ENCODE measurements at places on chromosomes 3 and 15. TPM values are rescaled to one million over a fixed set of nuclear protein-coding genes. Genes with fewer than 3 reads are reported as not detected.

DNA sequence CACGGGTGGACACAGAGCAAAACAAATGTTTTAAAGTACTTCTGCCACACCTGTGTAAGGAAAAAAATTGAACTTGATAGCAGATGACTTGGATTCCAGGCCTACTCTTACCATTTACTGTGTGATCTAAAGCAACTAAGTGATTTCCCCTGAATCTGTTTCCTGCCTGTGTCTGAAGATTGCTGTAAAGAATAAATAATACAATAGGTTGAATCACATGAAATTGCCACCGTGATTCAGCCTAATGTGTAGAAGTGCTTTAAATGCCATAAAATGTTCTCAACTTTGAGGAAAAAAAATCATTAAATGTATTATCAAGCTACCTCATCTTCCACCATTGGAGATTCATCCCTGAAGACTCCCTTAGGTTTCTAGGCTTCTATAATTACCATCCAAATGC, 27.6 kb upstream of the NUDT16 start:
- no peak for DNase-seq

ERICH6 gene
- not detected for total RNA-seq

DNA sequence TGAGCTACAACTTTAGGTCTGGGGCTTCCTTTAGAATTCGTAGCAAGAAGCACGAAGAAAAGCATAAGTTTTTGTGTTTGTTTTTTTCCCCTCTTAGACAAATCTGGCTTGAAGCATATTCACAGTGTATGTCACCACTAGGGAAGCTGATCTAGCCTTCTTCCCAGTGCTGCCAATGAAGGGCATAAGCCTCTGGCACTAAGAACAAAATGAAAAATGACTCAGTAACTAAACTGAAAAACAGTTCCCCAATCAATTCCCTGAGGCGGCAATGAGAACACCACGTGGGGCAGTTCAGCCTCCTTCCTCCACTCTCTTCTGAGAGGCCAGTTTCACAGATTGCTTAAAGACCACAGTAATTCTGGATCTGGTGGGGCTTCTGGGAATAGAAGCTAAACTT, 338.1 kb downstream of the GAP43 start:
- DNase-seq: no peak

- peak; percentile 15 for DNase-seq
Observed at GRCh38 chr15:71203586-71204474, 88.6 kb downstream of the THSD4 start.

DNA sequence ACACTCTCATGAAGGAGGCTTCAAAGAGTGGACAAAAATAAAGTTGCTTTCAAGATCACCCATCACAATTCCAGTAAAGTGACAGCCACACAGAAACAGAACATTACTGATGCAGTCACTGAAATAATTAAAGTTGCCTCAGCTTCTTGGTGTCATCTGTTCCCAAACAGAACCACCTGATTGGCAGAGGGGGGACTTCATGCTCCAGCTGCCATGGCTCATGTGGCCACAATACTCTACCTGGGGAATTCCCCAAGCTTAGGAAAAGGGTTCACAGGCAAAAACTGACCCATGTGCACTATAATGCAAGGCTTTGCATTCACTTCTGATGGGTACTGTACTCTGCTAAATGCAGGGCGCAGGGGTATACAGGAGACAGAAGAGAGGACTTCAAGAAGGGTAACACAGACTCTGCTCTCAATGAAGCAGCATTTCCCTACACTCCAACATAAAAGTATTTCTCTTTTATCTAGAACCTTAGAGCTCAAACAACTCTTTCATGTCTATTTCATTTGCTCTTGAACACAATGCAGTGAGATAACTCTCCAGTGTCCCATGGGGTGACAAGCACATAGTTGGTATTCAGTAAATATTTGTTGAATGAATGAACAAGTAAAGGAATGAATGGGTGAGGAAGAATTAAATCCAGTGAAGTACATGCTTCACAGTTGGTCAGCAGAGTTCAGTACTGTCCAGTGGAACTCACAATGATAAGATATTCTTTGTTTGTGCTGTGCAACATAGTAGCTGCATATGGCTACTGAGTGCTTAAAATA, 8.6 kb upstream of the CTNNB1 start:
- no peak for DNase-seq

- DNase-seq: no peak
Observed at GRCh38 chr15:74630284-74631086, 14.8 kb downstream of the CLK3 start.

RTP4 gene
- 0.11 TPM for total RNA-seq

GRCh38 chr3:102712896-102713295, 278.1 kb downstream of the ZPLD1 start:
- DNase-seq: no peak

TF gene
- under 0.01 TPM for total RNA-seq

DNA sequence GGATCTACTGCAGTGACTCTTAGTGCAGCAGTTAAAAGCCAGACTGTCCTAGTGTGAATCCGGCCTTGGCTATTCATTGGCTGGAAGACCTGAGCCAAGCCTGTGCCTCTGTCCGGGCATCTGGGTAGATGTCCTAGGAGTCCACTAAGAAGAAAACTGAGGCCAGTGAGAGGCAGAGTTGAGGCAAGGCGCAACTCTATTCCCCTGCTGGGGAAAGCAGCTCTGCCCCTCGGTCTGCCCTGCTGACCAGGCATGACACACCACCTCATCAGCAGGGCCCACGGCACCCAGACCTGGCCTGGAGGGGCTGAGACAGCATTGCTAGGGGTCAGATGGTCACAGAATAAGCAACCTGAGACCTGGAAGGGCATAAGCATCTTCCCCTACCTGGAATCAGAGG, 46.7 kb upstream of the ABHD2 start:
- DNase-seq: no peak

DNA sequence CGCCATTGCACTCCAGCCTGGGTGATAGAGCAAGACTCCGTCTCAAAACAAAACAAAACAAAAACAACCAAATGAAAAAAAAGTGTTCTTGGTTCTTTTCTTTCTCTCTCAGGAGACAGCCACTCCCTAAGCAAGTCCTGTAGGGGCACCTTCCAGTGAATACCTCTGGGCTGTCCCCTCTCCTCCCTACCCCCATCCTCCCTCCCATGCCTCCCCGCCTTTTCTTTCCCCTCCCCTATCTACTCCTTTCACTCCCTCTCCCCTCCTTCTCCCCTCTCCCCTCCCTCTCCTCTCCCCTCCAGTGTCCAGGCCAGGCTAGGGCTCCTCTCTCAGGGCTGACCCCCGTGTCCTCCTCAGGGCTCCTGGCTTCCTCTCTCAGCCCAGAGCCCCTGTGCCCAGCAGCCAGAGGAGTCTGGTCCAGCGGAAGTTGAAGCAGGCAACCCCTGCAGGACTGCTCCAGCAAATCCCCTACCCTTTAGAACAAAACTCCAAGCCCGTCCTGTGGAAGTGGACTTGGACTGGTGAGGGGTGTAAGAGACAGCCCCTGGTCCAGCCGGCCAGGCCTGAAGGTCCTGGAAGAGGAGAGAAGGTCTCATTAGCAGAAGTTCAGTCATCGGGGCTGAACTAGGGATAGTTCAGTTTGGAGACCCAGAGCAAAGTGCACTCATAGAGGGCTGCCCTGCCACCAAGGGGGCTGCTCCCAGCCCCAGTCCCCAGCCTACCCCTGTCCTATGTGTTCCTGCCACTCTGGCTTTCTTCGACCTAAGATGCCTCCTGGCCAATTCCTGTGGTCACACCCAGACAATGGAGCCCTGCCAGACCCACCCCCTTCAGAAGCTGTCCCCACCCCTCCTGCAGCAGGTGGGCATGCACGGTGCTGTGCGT, 79.8 kb upstream of the IQSEC1 start:
- DNase-seq: peak; percentile 13

All from myocyte (in vitro differentiated cells).